ENCODE measurements at places on chromosomes 3 and 15.

GRCh38 chr3:30428251-30428650 lies 178.2 kb upstream of the TGFBR2 start:
- no peak for DNase-seq

GRCh38 chr15:77421370-77421700 lies 647 bp downstream of the HMG20A start:
- DNase-seq: no peak

DNA sequence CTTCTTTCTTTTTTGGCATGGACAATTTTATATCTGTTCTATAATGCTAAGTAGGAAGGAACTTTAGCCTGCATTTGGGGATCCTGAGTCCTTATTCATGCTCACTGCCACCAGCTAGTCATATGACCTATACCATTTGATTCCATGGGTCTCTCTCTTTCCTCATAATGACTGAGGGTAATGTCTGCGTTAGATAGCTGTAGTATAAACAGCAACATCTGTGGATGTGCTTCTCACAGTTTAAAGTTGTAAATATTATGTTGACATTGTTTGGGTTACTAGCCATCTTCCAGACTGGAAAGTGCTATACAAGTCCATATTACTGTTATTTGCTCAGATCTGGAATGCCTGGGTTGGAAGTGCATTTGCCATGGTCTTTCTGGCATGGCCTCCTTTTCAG lies 274.9 kb upstream of the SEMA6D start:
- no peak for DNase-seq

GRCh38 chr15:76164602-76165001 lies 104.8 kb downstream of the TMEM266 start:
- no peak for DNase-seq

DNA sequence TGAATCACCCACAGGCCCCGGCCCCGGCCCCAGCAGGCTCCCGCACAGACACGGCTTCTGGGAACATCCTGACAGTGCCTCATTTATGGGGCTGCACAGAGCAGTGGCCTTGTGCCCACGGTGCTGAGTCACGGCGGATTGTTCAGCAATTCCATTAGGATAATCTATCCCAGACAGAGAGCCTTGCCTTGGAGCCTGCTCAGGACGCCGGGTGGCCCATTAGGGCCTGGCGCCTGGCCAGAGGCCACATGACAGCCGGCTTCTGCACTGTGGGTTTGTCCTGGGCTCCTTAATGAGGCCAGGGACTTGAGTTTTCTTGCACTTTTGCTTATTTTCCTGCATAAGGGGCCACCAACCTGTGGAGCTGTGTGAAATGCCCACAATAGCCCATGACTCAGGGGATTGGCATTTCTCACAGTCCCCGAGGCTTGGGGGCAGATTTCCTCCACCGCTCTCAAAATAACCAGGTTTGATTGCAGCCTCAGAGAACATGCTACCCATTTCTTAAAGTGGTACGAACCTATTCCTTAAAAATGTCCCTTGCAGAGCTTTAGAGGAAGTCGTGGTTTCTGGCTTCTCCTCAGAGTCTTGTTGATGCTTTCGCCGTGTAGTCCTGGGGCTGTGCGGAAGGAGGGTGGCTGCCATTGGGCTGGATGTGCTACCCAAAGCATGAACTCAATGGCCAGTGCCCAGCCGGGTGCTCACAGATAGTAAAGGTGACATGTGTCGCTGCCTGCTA lies 19.0 kb downstream of the SYNM start:
- DNase-seq: no peak

GRCh38 chr3:148379763-148380382 lies 317.8 kb upstream of the AGTR1 start:
- DNase-seq: no peak

GRCh38 chr15:76059320-76060117 lies at the start of gene TMEM266:
Gene TMEM266, plus strand, starts transcription at chr15:76059985. Its CDS starts 74,279 bp downstream, at chr15:76134264.
- no peak for DNase-seq

- no peak for DNase-seq
These were observed 83.7 kb upstream of the IL12A start for GRCh38 chr3:159904911-159905310.

- DNase-seq: no peak
These were observed 94.6 kb downstream of the ZPLD1 start for GRCh38 chr3:102529452-102529851.

Measured in activated T-cell treated with anti-CD3 and anti-CD28 coated beads for 48 hours (primary cell).